ENCODE measurements at places on chromosomes 12 and 14. TPM values are rescaled to one million over a fixed set of nuclear protein-coding genes. Genes with fewer than 3 reads are reported as not detected.

SERPINA12 gene
- total RNA-seq = not detected

TROAP gene
- 6.2 TPM for total RNA-seq

OR4K15 gene
- total RNA-seq = not detected

FGD4 gene
- total RNA-seq = 3.5 TPM

MYH6 gene
- not detected for total RNA-seq

KCNC2 gene
- not detected for total RNA-seq

PTPN21 gene
- 13.3 TPM for total RNA-seq

FOXG1 gene
- total RNA-seq = not detected

METTL1 gene
- total RNA-seq = 7.3 TPM

ANO2 gene
- not detected for total RNA-seq

BMAL2 gene
- 27.3 TPM for total RNA-seq

CLEC2A gene
- not detected for total RNA-seq

HSPB8 gene
- total RNA-seq = 11.1 TPM

SCNN1A gene
- total RNA-seq = not detected

NAA30 gene
- 30.0 TPM for total RNA-seq

RPGRIP1 gene
- total RNA-seq = not detected

HOXC10 gene
- total RNA-seq = not detected

AEBP2 gene
- 10.6 TPM for total RNA-seq

EEA1 gene
- 17.8 TPM for total RNA-seq

TMEM63C gene
- total RNA-seq = not detected

HEBP1 gene
- total RNA-seq = 14.5 TPM

DNAJC22 gene
- 2.5 TPM for total RNA-seq

ZNF641 gene
- 8.2 TPM for total RNA-seq

LAG3 gene
- total RNA-seq = not detected

DDN gene
- not detected for total RNA-seq

NKX2-1 gene
- not detected for total RNA-seq

TAS2R14 gene
- 0.76 TPM for total RNA-seq

ACSM4 gene
- total RNA-seq = not detected

CPNE6 gene
- not detected for total RNA-seq

MEG3 gene
- total RNA-seq = 101 TPM

SLC8A3 gene
- not detected for total RNA-seq

FGF23 gene
- not detected for total RNA-seq

ANO6 gene
- total RNA-seq = 75.4 TPM

TAS2R31 gene
- 0.97 TPM for total RNA-seq

AKAP3 gene
- 0.22 TPM for total RNA-seq

ZFYVE21 gene
- 77.4 TPM for total RNA-seq

FRS2 gene
- total RNA-seq = 41.2 TPM

MIP gene
- total RNA-seq = not detected

PPP1R13B gene
- 4.6 TPM for total RNA-seq

IAPP gene
- not detected for total RNA-seq

OR11H12 gene
- total RNA-seq = not detected

RNASE13 gene
- not detected for total RNA-seq

SAMD15 gene
- 2.8 TPM for total RNA-seq

C14orf93 gene
- 7.1 TPM for total RNA-seq

ALKBH2 gene
- total RNA-seq = 5.8 TPM

NANOG gene
- 0.13 TPM for total RNA-seq

DLGAP5 gene
- total RNA-seq = 11.0 TPM

IL22 gene
- not detected for total RNA-seq

PLEKHG7 gene
- total RNA-seq = not detected

IL23A gene
- total RNA-seq = not detected

FLRT2 gene
- total RNA-seq = 94.1 TPM

CLEC4A gene
- not detected for total RNA-seq

SDS gene
- not detected for total RNA-seq
